ENCODE measurements at places on chromosomes 4 and X.
A peak's percentile ranks its signal among the peaks of the same experiment; 100 is the strongest.

DNA sequence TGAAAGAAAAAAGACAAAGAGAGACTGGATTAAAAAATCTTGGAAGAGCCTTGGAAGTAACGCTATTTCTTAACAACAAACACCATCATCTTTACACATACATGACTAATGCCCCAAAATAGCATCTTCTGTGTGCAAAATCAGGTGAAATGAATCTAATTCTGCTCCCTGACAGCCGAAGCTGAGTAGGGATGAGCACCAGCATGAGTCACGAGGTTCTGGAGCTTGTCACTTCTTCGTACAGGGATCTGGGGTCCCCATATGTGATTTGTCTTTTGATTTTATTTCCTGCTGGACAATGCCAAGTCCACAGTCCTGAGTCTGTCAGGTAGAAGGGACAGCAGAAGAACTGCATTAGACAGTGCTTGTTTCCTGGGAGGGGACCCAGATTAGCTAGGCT, 55.9 kb downstream of the OSTC start:
- no peak for DNase-seq

DNA sequence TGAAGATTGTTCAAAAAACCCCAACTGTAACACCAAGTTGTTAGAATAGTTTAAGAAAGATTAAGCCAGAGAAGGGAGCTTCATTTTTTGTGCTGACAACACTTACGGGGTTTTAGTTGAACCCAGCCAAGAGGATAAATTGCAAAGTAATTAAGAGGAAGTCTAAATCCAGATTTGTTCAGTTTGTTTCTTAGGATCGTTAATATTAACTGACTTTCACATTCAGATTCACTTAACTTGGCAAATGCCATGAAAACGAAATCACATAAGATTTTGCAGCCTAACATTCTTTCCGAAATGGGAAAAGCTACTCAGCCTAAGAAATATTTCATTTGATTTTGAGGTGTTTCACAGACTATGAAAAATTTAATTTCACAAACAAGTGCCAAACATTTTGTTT, 511.3 kb downstream of the TRIML1 start:
- no peak for DNase-seq

- DNase-seq, result no peak
These were observed 95.7 kb downstream of the COMMD8 start for GRCh38 chr4:47367761-47368160.

GRCh38 chr4:17511509-17511949, 361 bp downstream of the QDPR start:
- peak; percentile 77 for DNase-seq

DNA sequence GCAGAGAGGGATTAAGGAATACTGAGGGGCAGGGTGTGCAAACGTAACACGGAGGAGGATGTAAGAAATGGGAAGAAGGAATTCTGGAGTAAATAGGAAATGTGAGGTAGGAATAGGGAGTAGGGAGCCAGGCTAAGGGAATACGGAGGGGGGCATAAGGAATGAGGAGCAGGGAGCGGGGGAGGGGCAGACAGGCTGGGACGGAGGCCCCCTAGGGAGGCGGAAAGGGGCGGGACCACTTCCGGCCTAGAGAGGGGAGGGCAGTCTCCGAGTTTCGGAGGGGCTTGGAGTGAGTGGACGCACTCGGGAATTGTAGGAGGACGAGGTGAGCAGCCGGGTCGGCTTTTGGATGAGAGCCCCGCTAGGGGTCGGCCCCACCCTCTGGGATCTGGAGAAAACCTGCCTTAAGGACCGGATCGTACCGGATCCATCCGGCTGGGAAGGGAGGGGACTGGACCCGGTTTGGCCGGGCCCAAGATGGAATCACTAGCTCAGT, 612 bp downstream of the MAGED2 start:
- DNase-seq, result peak; percentile 48

- DNase-seq, result no peak
These were observed 464.7 kb upstream of the FAM47C start for GRCh38 chrX:36543499-36543898.

DNA sequence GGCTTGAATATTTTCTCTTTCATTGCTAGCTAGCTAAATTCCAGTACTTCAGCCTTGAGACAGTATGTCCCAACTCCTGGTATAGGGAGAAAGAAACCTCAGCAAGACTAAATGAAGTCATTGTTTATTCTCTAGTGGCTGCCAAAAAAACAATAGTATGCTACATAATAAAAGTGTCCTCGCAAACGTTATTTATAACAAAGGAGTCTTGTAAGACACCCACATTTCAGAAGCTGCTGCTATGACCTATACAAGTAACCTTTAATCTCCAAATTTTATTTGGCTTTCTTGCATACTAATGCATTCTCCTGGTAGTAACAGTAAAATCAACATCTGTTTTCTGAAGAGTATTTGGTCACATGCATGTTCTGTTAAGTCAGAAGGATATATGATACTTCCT, 28.8 kb downstream of the NEK1 start:
- no peak for DNase-seq

DNA sequence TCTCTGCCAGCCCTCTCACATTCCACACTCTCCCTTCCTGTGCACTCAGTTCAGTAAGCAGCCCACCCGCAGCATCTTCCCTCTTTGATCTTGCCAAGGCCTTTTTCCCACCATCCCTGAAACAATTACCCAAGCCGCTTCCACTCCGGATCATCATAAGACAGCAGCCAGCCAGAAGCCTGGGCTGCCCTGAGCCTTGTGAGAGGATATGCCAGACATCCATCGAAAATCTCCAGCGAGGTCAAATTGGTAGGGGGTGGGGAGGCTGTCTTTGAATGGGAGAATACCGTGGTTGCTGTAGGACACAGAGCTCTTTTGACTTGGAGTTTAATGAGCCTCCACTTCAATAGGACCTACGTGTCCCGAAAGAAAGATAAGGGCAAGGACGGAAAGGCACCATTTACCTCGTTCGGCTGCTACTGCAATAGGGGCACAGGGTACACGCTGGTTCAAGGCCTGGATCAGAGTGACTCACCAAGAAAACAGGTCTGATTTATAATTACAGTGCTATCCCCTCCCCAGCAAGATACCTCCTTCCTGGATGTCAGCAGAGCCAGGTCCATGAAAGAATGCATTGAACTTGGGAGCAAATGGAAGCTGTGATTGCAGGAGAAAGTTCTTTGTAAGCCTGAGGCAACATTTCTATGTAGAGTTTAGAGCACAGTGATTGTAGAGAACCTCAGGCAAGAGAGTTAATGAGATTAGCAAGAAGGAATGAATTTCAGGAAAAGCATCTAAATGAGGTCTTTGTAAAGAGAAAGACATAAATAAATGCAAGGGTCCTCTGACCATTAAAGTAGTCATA, 39.5 kb downstream of the AMOT start:
- no peak for DNase-seq

- no peak for DNase-seq
These were observed 28.2 kb upstream of the SPARCL1 start for GRCh38 chr4:87557348-87557747.

DNA sequence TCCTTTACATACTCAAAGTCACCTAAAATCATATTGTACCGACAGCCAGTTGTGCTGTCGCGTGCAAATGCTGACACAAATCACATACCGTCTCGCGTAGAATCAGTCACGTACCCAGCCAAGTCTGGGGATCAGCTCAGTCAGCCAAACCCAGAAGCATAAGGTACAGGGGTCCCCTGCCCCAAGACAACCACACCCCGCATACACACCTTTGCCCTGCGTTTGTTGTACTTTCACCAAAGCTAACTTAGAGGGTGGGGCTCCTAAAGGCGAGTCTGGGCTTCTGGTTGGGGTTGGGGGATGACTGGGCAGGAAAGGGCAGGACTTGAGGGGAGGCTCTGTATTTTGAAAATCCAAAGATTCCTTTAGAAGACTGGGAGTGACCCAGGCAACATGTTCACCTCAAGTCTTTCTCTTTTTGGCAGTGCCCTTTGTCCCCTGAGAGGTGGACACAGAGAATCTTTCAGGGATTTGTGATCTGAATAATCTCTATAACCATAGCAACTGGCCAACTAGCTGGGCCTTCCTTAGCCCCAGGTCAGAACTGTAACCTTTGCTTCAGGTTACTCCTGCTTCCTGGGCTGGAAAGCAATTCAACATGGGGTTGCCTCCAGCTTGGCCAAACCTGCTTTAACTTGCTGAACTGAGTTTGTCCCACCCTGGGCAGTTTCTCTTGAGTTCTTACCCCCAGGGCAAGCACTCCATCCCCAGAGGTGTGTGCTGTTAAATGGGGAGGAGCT, 992 bp downstream of the GDPD2 start:
- DNase-seq, result no peak

DNA sequence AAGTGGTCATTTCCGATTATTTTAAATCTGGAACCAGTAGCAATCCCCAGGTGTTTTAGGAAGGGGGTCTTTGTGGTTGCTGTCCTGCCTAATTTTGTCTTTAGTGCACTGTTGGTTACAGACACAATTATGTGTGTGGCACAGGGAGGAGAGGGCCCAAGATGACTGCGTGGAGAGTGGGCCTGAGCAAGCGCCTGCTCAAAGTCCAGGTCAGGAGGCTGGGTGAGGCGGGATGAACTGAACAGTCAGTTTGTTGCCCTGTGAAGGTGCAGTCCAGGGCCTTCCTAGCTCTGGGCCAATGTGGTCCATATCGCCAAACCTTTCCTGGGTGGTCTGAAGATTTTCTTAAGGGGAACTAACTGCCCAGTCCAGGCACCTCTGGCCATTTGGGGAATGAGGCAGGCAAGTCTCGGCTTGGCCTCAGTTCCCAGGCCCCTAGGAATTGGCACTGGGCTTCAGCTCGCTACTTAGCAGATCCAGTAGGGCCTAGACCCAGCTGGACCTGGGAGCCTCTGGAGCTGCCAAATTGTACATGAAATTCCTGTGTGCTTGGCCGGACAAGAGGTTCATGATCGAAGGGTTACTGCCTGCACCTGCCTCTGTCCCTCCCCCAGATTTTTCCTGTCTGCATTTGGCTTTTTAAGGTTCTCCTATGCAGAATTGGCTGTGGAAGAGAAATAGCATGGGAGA, 47.6 kb downstream of the ANAPC4 start:
- DNase-seq, result no peak

- no peak for DNase-seq
These were observed 805.3 kb upstream of the EPHA5 start for GRCh38 chr4:66475596-66475995.

DNA sequence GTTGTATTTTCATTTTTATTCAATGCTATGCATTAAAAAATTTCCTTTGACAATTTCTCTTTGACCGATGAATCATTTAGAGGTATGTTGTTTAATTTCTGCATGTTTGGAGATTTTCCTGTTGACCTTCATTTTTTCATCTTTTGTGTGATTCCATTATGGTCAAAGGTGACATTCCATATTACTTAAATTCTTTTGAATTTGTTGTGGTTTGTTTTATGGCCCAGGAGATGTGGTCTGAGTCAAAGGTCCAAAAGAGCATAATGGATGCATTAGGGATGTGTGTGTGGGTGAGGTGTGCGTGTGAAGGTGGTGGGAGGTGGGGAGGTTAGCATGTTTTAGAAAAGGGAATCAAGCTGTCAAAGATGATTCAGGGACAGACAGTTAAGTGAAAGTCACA, 76.0 kb upstream of the GIMD1 start:
- no peak for DNase-seq

- peak; percentile 64 for DNase-seq
These were observed 12.5 kb downstream of the KLHL15 start for GRCh38 chrX:24014388-24015018.

- no peak for DNase-seq
These were observed 25.7 kb downstream of the SGMS2 start for GRCh38 chr4:107850438-107850837.

- no peak for DNase-seq
These were observed 1225.9 kb downstream of the PCDH18 start for GRCh38 chr4:136306361-136306760.

Measured in stimulated activated CD4-positive, alpha-beta T cell treated with anti-CD3 and anti-CD28 coated beads, Interleukin-15, amount 100 ng/mL, for 24 hours (primary cell).